ENCODE measurements at places on chromosomes 13 and 19. TPM values are rescaled to one million over a fixed set of nuclear protein-coding genes. Genes with fewer than 3 reads are reported as not detected.

The CGB8 gene
- total RNA-seq: not detected

The ZNF560 gene
- total RNA-seq: not detected

The RFXANK gene
- total RNA-seq: 66.8 TPM

The LRRC63 gene
- total RNA-seq: 0.29 TPM

The GPALPP1 gene
- 24.4 TPM for total RNA-seq

The IZUMO2 gene
- not detected for total RNA-seq

The TDRD12 gene
- total RNA-seq: not detected

DNA sequence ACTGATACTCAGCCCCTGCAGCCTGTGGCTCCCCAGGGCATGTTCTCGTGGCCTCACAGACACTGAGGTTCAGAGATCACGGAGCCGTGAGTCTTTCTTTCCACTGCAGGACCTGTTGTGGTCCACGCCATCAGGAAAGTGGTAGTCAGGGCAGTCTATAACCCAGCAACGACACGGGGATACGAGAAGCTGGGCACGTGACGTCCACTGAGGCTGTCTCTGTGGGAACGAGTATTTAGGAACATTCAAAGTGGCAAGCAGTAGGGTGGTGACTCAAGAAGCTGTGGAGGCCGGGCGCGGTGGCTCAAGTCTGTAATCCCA, 29.6 kb upstream of the CCNE1 start:
- DNase-seq: no peak

DNA sequence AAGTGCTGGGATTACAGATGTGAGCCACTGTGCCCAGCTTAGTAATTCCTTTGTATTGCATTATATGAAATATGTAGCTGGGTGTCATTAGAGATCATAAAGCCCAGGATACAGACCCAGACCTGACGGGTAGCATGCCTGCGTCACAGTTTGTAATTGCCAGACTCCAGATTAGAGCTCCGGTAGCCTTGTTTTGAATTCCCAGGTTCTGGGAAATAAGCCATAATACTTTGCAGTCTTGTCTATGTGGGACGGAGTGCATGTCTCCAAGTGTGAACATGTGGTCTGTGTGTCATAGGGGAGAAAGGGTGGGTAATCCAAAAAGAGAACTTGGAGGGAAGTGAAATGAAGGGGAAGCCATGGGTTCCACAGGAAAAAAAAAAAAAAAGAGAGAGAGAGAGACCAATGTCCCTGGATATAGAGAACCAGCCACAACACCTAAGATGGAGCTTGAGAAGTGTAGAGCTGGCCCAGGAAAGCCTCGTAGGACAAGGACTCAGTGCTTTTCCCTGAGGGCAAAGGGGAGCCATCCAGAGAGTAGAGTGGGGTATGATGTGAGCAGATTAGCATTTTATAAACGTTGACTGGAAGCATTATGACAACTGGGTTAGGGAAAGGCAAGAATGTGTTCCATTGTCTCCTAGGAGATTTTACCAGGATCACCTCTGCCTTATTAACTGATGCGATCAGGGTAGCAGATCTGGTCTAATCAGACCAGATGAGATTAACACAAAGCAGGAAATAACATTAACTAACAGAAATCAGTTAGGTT, 2.6 kb downstream of the ZSCAN4 start:
- DNase-seq: no peak

DNA sequence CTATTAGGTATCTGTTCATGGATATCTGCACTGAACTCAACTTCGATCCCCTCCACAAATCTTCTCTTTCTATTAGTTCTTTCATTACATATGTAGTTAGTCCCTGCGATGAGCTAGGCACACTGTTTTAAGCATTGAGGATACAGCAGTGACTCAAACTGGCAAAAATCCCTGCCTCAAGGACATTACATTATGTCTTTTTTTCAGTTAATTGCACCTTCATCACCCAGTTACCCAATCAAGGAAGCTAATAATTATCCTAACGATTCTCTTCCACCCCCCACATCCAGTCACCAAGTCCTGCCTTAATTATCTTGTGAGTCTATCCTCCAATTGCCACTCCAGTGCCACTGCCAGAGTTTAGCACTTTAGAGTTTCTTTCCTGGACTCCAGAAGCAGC, 89.3 kb downstream of the C13orf42 start:
- DNase-seq: no peak

DNA sequence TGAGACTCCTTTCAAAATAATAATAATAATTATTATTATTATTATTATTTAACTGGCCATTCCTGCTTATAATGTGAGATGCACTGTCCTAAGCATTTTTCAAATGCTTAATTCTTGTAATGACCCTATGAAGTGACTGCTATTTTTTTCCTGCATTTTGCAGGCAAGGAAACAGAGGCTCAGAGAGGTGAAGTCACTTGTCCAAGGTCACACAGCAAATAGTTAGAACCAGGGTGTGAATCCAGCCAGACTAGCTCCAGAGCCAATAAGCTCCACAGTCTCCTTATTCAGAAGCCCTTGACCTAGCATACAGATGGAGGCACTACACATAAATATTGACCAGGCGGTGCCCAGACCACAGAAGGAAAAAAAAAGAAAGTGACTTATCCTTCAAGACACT, 77.5 kb upstream of the CACNA1A start:
- DNase-seq: no peak

GRCh38 chr19:6387372-6387771, 5.6 kb downstream of the GTF2F1 start:
- no peak for DNase-seq

- DNase-seq: no peak
Observed at GRCh38 chr19:20471431-20471830, 94.2 kb downstream of the ZNF737 start.

DNA sequence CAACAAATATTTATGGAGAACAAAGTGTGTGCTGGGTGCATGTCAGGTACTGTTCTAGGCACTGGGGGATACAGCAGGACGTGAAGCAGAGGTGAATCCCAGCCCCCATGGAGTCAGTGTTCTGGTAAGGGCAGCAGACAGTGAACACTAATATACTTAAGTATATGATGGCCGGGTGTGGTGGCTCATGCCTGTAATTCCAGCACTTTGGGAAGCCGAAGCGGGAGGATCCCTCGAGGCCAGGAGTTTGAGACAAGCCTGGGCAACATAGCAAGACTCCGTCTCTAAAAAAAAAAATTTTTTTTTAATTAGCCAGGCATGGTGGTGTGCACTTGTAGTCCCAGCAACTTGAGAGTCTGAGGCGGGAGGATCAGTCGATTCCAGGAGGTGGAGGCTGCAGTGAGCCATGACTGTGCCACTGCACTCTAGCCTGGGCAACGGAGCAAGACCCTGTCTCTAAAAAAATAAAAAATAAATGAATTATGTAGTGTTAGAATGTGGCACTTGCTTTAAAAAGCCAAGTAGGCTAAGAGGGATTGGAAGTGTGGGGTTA, 22.6 kb downstream of the CHST8 start:
- peak; percentile 8 for DNase-seq

GRCh38 chr13:56187331-56187730, 953.4 kb upstream of the PRR20A start:
- DNase-seq: peak; percentile 58

DNA sequence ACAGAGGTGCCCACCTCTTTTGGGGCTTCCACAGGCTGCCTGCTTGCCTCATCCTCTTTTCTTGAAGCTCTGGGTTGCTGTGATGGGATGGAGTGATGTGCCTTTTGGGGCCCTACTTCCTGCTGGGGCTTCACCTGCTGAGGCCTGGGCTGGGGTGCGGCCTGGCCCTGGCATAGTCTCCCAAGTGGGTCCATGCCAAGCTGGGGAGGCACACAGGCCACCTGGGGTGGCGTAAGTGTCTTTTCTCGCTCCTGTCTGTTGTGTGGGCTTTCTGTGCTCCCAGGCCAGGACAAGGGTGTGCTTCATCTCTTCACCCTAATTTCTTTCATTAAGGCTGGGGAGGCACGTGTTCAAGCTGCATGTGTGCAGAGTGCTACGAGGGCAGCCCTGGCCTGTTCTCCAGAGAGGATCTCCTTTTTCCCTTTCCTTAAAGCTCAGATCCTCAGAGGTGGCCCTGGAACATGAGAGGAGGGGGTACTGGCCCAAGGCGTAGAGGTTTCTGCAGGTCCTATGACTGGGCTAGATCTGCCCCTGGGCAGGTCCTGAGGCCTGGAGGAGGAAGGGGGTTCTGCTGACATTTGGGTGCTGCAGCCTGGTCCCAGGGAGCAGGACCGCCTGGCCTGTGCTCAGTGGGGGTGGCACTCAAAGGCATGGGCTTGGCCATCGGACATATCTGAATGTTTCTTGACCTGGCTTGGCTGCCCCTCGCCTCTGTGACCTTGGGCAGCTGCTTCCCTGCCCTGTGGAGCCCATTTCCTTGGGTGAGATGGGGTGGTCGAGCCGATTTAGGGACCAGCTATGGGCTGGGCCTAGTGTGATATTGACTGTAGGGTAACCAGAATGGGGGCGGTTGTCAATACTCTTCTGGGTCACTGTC, 23.7 kb upstream of the RNF17 start:
- no peak for DNase-seq

- no peak for DNase-seq
Observed at GRCh38 chr19:35217649-35217990, 10.9 kb downstream of the FAM187B start.

DNA sequence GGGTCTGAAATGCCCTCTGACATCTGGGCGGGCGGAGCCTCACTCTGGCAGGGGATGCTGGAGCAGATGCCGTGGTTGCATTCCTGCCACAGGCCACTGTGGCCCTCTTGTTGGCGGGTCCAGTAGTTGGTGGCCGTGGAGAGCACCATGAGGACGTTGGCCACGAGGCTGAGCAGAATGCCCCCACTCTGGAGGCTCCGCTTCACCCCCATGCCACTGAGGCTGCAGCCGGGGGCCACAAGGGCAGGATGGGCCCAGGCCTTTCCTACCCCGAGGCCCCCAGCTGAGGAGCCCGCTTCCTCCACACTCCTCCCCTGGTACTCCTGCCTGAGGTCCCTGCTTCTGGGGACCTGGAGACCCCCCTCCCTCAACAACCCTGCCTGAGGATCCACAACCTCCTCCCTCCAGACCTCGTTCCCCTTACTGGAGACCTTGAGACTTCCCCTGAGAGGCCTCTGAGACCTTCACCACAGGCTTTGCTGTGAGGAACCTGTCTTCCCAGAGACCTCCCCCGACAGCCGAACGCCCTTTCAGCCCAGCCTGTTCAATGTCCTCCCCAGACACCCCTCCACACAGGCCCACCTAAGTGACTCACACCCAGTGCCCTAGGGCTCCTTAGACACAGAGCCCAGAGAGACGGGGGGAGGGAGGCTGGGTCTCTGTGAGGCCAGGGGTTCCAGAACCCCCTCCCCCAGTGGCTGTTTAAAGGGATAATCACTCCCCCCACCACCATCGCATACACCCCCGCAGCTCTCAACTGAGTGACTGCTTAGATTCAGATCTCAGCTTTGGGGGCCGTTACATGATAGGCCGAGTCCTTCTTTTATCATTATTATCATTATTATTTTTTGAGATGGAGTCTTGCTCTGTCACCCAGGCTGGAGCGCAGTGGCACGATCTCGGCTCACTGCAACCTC, at the start of gene CLDND2:
TSS of gene CLDND2 (minus strand) at position 638 of the 917 bp plus-strand sequence. CDS start at position 212, 426 bp downstream.
- no peak for DNase-seq

GRCh38 chr19:18834644-18834984, 2.9 kb downstream of the UPF1 start:
- no peak for DNase-seq

DNA sequence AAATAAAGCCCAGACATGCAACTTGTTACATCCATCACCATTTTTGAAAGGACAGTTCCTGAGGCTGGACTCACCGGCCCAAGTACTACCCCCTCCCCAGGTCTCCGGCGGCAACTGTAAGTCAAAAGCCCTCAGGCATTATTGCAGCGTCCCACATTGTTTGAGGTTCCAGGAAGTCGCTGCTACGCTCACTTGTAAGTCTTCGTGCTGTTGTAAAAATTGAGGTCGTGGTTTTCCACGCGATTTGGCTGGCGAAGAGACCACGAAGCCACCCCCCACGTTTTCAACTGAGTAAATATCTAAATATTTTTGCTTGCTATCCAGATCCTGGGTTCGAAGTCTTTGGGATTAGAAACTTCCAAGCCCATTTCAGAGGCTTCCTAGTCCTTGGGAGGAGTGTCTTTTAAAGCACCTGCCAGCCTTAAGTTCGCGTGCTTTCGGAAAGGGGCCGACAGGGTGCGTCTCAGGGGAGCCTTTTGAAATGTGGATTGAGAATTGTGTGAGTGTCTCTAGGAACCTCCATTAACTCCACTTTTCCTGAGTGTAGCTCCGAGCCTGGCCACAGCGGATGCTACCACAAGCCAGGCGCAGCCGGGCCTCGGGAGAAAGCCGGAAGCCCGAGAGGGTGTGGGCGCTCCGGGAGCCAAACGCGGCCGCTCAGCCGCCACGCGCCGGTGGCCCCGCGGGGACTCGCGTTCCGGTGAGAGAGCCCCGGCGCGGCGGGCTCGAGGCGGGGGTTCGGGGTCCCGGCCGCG, 434 bp upstream of the FNDC3A start:
- peak; percentile 66 for DNase-seq

DNA sequence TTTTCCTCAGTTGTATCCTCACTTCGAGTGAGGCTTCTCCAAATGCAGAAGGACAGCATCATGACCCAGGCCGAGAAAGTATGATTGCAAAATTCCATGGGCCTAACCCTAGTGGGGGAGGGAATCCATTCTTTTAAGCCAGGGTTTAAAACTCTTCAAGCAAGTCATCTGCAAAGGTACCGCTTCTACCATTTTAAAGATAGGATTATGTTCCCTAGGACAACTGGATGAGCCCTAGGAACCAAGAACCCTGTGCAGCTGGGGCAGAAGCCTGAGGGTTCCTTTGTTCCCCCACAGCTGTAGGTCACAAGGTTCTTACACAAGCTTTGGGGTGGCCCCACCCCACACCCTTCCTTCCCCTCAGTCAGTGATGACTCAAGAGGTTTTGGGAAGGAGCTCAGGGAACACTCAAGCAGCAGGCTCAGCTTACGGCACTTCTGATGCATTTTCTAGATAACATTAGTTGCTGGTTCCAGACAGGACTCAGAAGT, 13.5 kb downstream of the ARL11 start:
- peak; percentile 85 for DNase-seq

DNA sequence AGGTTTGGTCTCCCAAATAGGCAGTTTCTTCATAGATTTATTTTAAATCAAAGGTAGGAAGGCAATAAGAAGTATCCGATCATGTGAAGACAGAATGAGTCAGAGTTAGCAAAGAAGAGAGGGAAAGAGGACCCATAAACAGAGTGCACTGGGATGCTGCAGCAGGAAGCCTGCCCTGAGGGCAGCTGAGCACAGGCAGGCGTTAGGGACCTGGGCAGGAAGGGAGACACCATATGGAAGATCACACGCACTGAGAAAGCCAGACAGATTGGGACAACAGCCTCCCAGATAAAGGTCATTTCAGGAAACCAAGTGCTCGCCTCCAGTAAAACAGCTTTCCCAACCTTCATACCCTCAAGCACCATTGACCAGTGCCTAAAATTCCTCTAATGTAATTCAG, 598.0 kb downstream of the EFNB2 start:
- no peak for DNase-seq

DNA sequence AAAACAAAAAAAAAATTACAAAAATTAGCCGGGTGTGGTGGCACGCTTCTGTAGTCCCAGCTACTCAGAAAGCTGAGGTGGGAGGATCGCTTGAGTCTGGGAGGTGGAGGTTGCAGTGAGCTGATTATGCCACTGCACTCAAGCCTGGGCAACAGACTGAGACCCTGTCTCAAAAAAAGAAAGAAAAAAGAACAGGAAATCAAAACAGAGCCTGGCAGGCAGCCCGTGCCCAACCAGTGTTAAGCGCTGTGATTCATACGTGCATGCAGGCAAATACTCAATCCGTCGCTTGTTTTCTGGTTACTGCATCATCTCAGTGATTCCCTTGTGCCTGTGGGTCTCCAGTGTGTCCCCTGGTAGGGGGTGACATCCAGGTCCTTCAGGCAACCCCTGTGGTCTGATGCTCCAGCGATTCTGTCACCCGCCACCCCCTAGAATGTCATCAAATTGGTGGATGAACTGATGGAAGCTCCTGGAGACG, 18.1 kb downstream of the DDX39A start:
- no peak for DNase-seq

Data from upper lobe of right lung (tissue), 1 donor.